ENCODE measurements at places on chromosomes 4 and X. TPM values are rescaled to one million over a fixed set of nuclear protein-coding genes. Genes with fewer than 3 reads are reported as not detected.

DNA sequence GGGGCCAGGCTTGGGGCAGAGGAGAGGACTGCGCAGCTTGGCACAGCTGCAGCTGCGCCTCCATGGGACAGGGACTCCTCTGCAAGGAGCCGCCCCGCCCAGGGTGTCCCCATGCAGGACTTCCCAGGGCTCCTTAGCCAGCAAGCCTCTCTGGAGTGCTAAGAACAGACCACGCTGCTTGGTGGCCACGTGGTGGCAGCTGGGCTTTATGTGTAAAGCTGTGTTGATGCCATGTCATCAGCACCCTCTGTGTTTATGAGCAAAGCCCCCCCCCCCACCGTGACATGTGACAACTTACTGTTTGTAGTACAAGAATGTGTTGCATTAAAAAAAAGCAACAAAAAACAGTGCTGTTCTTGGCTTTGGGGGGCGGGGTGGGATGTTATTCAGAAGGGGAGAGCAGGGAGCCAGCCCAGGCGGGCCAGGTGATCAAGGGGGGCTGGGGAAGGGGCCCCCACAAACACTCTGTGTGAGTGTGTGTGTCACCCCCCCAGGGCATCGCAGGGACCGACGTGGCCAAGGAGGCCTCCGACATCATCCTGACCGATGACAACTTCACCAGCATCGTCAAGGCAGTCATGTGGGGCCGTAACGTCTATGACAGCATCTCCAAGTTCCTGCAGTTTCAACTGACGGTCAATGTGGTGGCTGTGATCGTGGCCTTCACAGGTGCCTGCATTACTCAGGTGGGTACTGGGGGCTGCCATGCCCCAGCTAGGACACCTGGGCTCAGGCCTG lies 40.3 kb downstream of the ATP2B3 start:
- DNase-seq = no peak

GRCh38 chr4:172619798-172620197 lies 548.8 kb upstream of the GALNT7 start:
- no peak for DNase-seq

DNA sequence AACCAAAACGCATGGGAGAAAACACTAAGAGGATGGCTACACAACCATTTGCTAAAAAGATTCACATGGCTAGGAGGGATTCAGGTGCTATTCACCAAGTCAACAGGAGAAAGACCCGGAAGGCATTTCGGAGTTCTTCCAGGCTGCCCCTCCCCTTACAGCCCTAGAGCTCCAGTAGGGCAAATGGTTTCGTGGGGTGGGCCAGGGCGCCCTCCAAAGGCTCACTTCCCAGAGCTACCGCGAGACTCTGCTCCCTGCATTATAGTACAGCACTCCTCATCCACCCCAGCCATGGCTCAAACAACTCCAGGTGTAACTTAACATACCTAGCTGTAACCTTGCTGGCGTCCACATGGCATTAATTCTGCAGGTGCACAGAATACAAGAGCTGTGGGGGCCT lies 179.7 kb downstream of the SLC39A8 start:
- DNase-seq = no peak

DNA sequence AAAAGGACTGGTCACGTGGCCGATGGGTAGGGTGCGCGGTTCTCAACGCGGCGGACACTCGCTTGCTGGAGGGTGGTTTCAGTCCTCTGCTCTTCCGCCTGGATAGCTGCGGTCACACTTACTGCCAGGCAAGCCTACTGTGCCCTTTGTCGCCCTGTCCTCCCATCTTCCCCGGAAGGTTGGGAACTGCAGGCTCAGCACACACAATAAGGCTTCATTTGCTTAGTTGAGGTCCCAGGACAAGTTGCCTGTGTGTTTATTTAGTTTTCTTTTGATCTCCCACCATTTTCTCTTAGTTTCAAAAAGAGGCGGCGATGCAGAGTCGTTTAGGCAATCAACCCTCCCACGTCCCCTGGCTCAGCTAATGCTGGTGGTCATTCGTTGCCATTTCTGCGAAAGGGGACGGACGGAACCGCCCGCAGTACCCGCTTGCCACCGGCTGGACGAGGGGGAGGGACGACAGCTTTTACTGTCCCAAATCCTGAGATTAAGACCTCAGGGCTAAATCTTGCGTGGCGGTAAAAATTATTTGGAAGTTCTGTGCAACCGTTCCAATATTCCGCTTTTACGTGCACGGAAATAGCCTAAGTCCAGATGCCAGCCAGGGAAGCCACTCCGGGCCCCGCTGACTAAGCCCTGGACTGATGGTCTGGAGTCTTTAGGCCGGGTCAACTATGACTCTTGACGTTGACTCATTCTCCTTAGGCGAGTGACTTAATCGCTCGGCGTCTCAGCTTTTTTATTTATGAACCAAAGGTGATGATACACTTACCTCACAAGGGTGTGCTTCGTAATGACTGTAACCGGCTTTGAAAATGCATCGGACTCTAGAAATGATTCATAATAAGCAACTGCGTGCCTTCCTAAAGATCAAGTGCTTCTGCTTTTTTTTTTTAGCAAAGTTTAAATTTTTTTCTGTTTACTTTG lies 671 bp upstream of the EIF4E start:
- peak; percentile 78 for DNase-seq

GRCh38 chrX:68807818-68808217 lies 21.0 kb upstream of the EFNB1 start:
- DNase-seq = no peak

- no peak for DNase-seq
These were observed 47.7 kb downstream of the ARHGEF38 start for GRCh38 chr4:105599932-105600655.

FGB gene
- total RNA-seq = not detected

CLDN34 gene
- total RNA-seq = not detected

ZGRF1 gene
- 0.66 TPM for total RNA-seq

Data from adrenal gland (tissue), 19 donors.